ENCODE measurements at places on chromosomes 5 and 9.

GRCh38 chr5:170151097-170151831 is 45.6 kb downstream of the FOXI1 start:
- no peak for DNase-seq

GRCh38 chr5:122153230-122153629 is 23.9 kb downstream of the ZNF474 start:
- no peak for DNase-seq

GRCh38 chr5:9363026-9363425 is 182.8 kb downstream of the SEMA5A start:
- no peak for DNase-seq

- no peak for DNase-seq
Observed at GRCh38 chr9:1738511-1739100, 276.5 kb upstream of the SMARCA2 start.

DNA sequence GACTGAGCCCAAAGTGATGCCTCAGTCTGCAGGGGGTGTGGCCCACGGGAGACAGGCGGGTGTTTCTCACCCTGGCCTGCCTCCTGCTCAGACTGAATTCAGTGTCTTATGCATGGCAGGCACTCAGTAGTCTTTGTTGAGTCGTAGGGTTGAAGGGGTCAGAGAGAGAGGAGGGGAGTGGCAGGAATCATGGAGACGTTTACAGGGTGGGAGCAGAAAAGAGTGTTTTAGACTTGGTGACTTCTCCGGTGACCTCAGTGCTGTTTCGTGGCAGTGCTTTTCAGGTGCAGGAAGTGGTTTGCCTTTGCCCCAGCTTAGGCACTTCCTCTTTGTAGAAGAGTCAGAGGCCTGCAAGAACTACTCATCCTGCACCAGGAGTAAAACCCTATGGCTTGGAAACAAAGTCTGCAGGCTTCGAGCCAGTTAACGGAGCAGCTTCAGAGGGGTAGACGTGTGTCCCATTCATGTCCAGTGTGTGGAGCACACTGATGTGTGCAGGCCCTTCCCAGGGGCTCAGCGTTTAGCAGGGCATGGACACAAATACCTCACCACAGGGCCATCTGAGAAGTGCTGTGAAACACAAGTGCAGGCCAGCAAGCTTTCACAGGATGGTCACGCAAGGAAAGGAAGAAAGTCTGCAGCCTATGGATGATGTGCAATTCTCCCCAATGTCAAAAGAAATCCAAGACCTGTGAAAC is 24.5 kb upstream of the SEMA4D start:
- DNase-seq = no peak

DNA sequence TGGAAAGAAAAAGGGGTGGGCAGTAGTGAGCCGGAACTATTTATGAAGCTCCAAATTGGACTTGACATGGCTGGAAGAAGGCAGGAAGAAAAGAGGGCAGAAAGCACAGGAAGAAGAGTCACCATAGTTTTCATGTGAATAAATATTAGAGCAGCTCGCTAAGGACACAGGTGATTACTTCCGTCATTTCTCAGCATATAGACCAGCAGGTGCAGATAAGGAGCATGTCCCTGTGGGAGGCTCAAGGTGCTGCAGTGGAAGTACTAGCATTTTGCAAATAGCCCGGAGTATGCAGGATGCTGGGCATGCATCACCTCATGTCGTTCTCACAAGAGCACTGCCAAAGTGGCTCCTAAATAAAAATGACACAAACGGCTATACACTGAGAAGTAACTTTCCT is 71.3 kb upstream of the HTR4 start:
- DNase-seq = no peak

DNA sequence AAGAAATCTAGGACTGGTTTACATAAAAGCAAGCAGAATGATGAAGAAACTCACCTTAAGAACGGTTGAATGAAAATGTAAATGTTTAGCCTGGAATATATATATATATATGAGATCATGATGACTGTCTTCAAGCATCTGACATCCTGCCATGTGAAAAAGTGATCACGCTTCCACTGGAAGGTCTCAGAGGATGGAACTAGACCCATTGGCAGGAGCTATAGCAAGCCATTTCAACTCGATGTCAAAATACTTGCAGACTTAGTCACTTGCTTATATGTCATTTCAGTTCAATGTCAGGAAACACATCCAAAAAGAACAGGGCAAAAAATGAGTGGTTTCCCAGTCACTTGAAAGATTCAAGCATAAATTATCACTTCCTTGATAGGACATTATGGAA is 22.2 kb upstream of the TMEM161B start:
- no peak for DNase-seq

DNA sequence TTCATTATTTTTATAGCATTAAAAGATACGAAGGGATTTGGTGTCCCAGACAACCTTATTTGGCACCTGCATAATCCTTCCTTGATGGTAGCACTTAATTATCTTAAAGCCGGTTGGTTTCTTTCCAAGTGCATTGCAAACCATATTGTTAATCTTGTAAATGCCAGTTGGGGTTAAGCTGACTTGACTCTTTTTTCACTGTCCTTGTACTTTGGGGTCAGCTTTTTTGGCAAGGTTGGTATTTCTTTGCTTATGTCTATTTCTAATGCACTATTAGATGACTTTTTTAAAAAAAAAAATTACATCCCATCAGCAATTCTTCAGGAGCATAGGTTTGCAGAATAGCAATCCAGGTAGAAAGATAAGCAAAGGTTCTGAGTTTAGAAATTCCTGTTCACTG is 466.8 kb upstream of the TLE4 start:
- no peak for DNase-seq

Data from ascending aorta (tissue), 2 donors.